ENCODE measurements at places on chromosomes 6 and 20. TPM values are rescaled to one million over a fixed set of nuclear protein-coding genes. Genes with fewer than 3 reads are reported as not detected.
A peak's percentile ranks its signal among the peaks of the same experiment; 100 is the strongest.

The MICB gene
- total RNA-seq: 12.7 TPM

The PHF3 gene
- 75.7 TPM for total RNA-seq

The CYP24A1 gene
- total RNA-seq: not detected

The ARFGEF3 gene
- total RNA-seq: under 0.01 TPM

The STX16 gene
- 24.2 TPM for total RNA-seq

The PTGIS gene
- total RNA-seq: 33.6 TPM

The SIRPB1 gene
- 1.2 TPM for total RNA-seq

The PCED1A gene
- total RNA-seq: 24.2 TPM

The FERMT1 gene
- 2.1 TPM for total RNA-seq

The PPP1R18 gene
- 62.6 TPM for total RNA-seq

The FHL5 gene
- total RNA-seq: not detected

The TFAP2B gene
- total RNA-seq: not detected

- no peak for DNase-seq
Observed at GRCh38 chr6:126385536-126385935, 45.6 kb downstream of the CENPW start.

DNA sequence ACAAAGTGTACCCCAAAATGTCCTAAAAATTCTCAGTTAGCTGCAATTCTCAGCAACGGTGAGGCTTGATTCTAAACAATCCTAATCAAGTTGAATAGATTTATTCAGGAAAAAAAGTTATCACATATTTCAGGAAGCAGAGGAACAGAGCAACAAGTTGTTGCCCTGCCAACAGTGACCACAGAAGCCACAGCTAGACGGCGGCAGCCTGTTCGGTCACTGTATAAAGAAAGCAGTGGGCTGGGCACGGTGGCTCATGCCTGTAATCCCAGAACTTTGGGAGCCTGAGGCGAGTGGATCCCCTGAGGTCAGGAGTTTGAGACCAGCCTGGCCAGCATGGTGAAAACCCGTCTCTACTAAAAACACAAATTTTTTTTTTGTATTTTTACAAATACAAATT is 171.2 kb upstream of the BMP5 start:
- no peak for DNase-seq

GRCh38 chr20:20217621-20218020 is 150.3 kb upstream of the INSM1 start:
- DNase-seq: no peak

DNA sequence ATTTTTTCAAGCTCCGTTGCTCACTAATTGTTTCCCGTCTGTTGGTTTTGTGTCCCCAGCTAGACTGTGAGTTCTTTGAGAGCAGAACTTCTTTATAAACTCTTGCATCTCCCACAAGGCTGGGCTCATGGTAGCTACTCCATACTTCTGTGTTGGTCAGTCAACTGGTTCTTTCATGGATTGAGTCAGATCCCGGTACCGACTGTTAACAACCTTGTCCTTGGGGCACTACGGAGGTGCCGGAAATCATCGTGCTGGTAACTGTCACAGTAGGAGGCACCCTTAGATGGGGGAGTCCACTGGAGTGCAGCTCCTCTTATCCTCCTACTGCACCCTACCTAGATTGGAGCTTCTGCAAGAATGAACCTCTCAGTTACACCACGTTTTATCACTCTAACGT is 8.6 kb upstream of the STX16 start:
- DNase-seq: no peak

DNA sequence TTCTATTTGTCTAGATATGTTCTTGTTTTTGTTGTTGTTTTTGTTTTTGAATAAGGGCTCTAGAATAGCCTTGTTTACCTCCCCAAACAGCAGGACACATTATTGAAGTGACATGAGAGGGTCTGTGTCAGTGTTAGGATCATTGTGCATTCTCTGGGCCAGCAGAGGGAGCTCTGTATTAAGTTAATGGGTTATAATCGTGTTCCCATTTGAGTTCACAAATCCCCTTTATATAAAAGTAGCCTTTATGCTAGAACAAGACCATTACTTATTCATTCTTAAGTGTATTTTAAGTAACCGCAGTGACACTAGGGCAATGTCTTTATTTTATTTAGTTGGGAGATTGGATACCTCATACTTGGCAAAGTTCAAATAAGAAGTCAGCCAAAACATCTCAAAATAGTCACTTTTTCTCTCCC is 44.8 kb downstream of the STK4 start:
- peak; percentile 58 for DNase-seq

DNA sequence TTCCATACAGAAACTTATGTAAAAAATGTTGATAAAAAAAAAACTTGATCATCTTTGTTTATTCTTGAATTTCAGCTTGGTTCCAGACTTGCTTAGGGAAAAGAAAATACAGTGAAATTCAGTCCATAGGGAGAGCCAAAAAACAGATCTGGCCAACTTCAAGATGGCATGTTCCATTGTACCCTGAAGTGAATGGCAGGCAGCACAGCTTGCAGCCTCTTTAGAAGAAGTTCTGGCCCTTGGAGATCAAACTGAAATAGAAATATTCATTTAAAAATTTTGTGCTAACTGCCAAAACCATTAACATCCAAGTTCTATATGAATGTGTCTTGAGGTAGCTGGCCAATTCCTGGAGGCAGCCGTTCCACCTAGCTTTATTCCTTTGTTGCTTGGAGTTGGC is 448.4 kb downstream of the EPM2A start:
- no peak for DNase-seq

- DNase-seq: no peak
Observed at GRCh38 chr6:104604685-104605084, 255.0 kb downstream of the HACE1 start.

GRCh38 chr6:6688951-6689350 is 100.4 kb downstream of the LY86 start:
- no peak for DNase-seq

GRCh38 chr20:437787-438486 is 24.4 kb downstream of the TBC1D20 start:
- DNase-seq: peak; percentile 14

DNA sequence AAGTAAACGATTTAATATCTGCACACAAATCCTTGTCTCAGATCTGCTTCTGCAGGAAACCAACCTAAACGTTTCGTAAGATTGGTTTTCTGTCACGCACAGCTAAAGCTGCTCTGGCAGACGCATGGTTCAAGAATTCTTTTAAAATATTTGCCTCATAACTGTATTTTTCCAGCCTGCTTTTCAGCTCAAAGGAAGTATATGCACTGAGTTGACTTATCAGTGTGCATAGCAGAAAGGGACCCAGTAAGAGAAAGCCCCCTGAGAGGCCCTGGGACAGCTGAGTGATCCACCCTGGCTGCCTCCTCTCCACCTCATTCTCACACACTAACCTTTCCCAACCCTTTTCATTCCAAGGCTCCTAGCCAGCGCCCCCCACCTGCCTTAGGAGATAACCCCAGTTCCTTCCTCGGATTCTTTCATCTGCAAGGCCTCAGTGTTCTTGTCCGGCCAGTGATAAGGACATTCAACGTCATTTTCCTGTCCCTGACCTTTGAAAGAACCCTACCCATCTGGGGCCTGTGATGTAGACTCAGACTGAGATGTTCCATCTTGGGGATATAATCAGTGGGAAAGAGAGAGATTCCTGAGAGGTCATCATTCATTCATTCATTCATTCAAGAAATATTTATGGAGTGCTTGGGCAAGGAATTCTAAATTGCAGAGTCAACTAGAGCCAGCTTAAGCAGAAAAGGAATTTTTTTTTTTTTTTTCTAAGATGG is 22.4 kb upstream of the SLC9A8 start:
- no peak for DNase-seq

GRCh38 chr6:80454197-80454596 is 347.7 kb downstream of the BCKDHB start:
- peak; percentile 84 for DNase-seq

DNA sequence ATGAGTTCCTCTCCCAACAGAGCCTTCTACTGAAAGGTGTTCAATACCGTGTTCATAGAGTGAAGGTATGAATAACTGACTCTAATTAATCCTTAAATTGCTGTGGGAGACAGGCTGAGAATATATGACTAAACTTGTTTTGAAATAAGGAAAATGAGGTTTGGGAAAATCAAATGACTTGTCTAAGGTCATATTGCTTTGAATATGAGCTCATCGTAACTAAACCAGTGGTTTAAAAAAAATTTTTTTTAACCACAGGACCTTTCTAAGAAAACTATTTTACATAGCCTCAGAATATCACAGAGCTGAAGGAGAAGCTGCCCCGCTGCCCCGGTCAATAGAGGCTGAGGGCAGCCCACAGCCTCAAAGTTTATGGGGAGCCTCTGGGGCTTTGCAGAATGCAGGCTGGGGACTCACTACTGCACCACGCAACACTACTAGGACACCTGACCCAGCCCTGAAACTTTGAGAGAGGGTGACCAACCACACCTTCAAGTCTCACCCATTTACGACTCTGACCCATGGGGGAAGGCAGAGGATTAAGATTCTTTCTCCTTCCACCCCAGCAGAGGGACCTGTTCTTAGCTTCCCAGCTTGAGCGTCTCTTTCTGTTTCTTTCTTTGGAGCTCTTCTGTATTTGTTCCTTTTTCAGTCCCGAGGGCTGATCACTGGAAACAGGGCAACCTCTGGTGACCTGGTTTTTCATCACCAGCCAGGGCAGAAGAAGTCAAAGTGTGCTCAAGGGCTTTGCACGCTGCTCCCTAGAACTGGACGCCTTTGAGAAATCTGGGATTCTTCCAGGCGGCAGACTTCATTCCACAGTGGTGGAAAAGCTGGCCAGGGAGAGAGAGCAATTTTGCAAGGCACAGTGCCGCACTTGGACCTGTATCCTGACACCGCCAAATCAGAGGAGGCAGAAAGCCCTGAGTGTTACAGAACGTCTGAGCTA is 220.2 kb downstream of the ATXN1 start:
- DNase-seq: peak; percentile 54

DNA sequence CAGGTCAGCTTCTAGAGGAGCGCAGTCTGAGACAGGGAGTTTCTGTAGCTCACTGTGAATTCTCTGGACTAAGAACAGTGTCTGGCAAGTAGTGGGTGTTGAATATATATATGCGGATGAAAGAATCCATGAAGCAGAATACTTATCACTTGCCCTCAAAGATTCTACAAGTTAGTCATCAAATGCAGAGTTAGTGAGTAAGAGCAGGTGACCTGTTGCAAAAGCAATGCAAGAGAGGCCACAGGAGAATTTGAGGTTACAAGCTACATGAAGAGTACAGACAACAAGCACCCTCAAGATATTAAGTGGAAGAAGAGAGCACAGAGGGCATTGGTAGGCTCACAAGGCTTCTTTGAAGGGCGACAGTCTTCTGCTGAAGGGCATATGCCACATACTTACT is 103.4 kb upstream of the BTBD3 start:
- DNase-seq: peak; percentile 58

- DNase-seq: no peak
Observed at GRCh38 chr20:21175433-21175832, 49.6 kb downstream of the KIZ start.

DNA sequence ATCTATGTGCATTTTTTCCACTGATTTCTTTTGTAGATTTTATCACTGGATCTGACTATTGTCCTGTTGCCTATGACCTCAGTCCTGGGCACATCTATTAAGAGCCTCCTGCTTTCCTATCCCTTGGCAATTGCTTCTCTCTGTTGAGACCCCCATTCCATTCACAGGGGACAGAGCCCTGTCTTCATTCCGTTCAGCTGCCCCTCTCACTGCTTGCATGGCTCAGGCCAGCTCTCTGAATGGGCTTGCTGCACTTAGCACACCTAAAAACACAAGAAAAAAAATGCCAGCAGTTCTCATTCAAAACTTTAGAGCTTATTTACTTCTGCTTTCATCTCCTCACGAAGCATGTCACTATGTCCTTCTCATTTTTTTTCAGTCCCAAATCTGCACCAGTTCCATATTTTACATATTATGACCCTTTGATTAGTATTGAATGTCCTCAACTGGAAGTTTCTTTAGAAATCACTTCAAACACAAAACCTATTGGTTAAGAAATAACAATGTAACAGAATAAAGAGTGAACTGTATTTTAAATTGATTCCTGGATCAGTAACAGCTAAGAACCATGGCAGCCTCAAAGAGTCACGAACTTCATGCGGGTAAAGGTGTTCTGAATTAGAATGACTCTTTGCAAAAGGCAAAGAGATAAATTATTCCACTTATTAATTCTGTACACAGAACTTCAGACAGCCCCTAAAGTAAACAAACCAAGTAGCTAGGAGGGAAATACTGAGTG is 616.5 kb downstream of the C6orf118 start:
- no peak for DNase-seq

DNA sequence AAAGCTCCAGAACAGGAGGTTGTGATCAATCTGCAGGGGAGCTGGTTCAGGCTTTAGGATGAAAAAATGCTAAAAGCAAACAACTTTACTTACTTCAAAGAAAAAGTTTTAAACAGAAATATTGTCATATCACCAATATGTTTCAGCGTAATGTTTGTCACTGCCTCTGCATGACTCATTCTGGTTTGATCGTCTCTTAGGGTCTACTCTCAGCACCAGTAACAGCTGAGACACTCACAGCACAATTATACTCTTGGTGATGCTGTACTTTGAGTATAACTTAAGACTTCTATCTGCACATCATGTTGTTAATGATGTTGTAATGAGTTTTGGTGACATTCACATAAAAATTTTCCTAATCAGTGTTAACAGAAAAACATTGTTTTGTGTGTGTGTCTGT is 665.4 kb downstream of the EPM2A start:
- no peak for DNase-seq

GRCh38 chr6:123022975-123023374 is 26.9 kb downstream of the CLVS2 start:
- no peak for DNase-seq

DNA sequence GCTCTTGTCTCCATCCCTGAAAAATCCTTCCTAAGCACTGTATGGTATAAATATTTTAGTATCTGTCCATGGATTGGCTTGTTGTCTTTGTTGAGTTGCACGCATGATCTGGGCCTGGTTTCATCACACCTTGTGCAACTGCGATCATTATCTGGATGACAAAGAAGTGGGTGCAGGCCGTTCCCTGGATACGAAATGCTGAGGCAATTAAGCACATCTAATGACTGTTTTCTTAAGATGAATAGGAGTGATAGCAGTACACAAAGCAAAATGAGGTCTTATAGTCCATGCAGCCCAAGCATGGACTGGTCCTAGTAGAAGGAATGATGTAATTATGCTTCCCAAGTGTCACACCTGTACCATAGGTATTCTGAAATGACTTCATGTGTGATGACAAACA is 47.8 kb downstream of the SLC35D3 start:
- DNase-seq: no peak

DNA sequence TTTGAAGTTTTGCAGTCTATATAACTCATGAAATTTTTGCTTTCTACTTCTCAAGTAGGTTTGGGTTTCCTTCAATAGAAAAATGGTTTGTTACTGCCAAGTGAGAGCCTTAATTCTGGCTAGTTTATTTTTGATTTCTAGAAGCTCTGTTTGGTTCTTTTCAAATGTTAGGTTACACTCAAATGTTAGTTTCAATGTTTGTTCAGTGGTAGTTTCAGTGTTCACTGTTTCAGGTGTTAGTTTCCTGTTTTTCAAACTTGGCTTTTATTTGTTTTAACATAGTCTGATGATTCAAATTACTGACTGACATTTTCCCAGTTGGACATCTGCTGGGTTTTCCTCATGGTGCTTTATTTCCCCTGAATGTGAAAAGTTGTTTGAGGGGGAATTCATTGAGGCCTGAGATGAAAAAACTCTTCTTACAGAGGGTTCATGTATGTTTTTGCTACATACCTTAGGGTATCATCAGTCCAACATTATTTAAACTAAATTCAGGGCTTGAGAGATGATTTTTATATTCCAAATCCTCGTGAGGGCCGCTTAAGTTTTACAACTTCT is 189.0 kb downstream of the JARID2 start:
- no peak for DNase-seq

GRCh38 chr6:158124288-158124687 is 43.8 kb downstream of the SERAC1 start:
- no peak for DNase-seq

- no peak for DNase-seq
Observed at GRCh38 chr6:107571354-107571753, 81.4 kb downstream of the SOBP start.
